ENCODE measurements at places on chromosomes 1 and 21.

DNA sequence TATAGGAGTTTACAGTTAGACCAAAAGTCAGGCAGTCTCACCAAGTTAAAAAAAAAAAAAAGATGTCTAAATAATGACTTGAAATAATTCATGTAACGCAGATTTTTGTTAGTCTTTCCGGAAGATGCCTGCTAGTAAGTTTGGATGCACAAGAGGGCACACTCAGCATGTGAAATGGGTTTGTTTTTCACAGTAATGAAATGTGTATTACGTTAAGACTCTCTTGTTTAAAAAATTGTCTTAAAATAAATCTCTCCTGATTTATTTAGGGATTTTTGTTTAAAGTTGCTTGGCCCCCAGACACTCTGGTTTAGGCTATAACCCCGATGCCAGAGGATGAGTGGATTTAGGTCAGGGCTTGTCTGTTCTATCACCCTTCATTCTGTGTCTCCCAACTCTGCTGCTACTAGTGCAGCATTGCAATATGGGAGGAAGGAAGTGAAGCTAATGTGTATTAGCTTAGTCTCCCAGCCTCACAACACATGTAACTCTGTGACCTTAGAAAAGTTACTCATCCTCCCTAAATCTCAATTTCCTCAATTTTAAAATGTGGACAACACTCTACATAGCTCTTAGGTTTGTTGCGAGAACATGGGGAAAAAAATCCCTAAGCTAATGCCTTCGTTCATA is 25.7 kb downstream of the CTH start:
- no peak for DNase-seq

GRCh38 chr1:222928212-222928611 is 113.4 kb downstream of the DISP1 start:
- no peak for DNase-seq

DNA sequence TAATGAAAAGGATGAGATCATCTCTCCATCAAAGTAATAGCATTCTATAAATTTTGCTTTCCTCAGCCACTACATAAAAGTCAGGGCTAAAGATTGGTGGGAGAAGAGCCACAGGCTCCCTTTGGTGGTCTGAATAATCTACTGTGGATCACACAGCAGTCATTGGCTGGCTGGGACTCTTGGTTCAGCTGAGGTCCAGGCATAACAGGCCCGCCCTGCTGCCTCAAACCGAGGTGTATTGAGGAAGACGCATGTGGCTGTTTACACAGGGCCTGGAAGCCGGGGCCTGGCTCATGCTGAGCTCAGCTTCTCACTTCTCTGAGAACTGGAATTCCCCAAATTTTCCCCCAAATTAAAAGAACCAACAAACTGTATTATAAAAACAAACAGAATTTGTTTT is 139.2 kb downstream of the PTPRC start:
- DNase-seq: no peak

- DNase-seq: no peak
Observed at GRCh38 chr1:172870901-172871606, 179.7 kb downstream of the TNFSF18 start.

GRCh38 chr1:20343149-20343937 is 52.7 kb downstream of the VWA5B1 start:
- peak; percentile 29 for DNase-seq

DNA sequence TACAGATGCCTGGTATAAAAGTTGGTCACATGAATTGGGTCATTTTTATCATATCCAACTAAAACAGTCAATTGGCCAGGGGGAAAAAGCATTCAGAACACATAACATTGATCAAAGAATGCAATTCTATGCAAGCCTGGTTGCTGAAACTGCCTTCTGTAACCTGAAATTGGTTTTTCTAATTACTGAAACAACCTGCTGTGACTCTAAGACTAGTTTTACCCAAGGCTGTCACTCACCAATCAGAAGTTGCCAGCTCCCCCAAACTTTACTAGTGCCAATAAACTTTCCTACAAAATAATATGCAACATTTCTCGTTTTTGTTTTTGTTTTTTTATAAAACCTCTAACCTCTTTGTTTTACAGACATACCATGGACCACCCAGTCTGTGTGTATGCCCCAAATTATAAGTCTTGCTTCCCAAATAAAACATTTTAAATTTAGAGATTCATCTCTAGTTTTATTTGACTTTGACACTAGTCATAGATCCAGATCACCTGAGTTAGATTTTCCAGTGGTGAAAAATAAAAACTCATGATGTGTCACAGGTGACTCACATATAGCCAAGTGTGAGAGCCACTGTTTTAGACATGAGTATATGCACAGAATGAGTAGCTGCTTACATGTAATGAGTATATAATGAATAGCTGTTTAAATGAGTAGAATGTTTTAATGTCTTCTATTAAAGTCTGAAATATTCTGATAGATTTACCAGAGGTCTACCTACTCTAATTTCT is 64.2 kb upstream of the CR2 start:
- DNase-seq: no peak

GRCh38 chr1:85109475-85109874 is 61.2 kb upstream of the MCOLN3 start:
- peak; percentile 10 for DNase-seq

GRCh38 chr1:156539818-156540355 is 32.5 kb downstream of the IQGAP3 start:
- DNase-seq: no peak

GRCh38 chr1:245067257-245067656 is 87.5 kb upstream of the KIF26B start:
- no peak for DNase-seq

- DNase-seq: no peak
Observed at GRCh38 chr21:36790616-36791015, 91.7 kb downstream of the SIM2 start.

DNA sequence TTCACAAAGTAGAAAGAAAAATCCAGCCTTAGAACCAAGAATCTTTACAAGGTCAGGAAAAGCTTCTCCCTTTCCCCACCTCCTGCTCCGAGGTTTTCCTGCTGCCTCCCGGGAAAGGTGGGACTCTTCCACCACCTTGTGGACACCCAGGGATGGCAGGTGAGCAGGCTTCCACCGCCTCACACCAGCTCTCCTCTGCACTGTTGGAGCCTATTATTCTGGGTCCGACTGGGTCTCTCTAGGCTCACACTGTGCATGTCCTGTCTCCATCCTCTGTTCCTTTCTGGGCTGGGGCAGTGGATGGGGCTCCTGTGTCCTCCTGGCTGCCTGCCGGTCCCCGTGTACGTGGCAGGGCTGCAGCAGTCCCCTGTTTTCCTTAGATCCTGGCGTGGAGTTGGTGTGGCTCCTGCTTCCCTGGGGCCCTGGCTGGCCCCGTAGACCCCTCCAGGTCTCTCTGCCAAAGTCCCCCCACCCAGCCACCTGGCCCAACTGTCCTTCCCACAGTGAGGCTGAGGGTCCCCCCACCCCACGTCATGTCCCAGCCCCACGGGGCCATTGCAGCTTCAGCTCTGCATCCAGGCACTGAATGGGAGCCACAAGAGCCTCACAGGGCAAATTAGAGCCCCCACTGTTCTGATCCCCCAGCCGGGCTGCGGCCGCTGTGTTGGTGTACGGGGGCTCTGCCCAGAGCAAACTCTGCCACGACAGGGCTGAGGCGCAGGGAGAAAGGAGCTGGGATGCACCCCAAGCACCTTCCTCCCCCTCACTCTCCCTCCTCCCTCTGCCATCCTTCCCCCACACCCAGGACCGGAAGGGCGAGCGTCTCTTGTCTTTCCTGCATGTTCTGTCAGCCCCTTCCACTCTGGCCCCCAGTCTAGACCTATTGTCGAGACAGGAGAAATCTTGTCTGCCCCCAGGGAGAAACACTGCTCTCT is 3.3 kb upstream of the SLC45A1 start:
- peak; percentile 29 for DNase-seq

GRCh38 chr1:246856371-246856770 is 75.4 kb downstream of the AHCTF1 start:
- no peak for DNase-seq

GRCh38 chr1:14907416-14907815 is 246.1 kb upstream of the TMEM51 start:
- DNase-seq: no peak

- DNase-seq: no peak
Observed at GRCh38 chr1:16175610-16176553, 20.0 kb upstream of the EPHA2 start.

DNA sequence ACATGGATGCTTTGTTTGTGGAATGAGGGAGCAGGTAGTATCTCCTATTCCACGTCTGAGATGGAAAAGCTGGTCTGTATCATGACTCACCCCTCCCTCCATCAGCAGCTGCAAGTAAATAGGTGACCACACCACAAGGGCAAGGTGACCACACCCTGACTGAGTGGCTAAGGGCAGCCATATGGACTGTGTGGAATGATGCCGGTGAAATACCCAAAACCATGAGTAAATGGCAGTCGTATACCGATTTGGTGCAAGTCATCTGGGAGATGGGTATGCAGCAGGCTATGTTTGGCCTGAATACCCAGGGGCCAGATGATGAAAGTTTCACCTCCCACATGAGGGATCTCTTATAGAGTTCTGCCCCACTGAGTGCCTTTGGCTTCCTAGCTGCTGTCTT is 15.8 kb upstream of the UBE2U start:
- no peak for DNase-seq

GRCh38 chr21:18725653-18726052 is 322.1 kb upstream of the TMPRSS15 start:
- no peak for DNase-seq

All from stimulated activated CD4-positive, alpha-beta T cell treated with anti-CD3 and anti-CD28 coated beads, Interleukin-1b, Interleukin-23, amount 100 ng/mL, for 4 hours (primary cell).